ENCODE measurements at places on chromosomes 2 and 18. TPM values are rescaled to one million over a fixed set of nuclear protein-coding genes. Genes with fewer than 3 reads are reported as not detected.

DNA sequence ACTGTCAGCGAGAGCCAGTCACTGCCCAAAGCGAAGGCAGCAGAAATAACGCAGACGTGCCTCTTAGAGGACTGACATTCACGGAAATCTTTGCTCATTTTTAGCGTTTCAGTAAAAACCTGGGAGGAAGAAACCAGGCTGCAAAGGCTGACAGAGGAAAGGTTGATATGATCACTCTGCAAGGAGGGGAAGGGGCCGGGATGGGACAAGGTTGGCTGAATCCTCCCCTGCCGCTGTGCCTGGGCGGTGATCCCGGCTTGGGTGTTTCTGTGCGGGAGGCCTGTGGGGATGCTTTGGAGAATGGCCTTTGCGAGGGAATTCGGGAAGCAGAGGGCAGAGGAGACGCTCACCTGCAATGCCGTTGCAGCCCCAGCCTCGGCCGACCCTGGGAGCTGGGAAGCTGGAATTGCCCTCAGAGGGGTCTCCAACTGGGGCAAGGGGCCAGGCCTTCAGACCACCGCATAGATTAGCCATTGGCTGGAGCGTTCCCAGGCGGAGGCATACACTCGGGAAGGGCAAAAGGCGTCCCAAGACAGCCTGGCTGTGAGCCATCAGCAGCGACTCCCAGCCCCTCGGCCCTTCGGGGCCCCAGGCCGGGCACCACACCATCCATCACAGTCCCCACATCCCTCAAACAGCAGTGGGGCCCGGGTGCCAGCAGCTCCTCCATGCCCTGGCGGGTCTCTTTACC is 111.7 kb upstream of the GPC1 start:
- H3K27me3 ChIP-seq: peaks cover 13% of the 10 kb centered on the region
- H3K36me3 ChIP-seq: no peaks in the 10 kb centered on the region
- DNase-seq: no peak
- no peak overlapping the region for H3K27ac ChIP-seq
- peaks cover 26% of the 10 kb centered on the region for H3K4me1 ChIP-seq

DNA sequence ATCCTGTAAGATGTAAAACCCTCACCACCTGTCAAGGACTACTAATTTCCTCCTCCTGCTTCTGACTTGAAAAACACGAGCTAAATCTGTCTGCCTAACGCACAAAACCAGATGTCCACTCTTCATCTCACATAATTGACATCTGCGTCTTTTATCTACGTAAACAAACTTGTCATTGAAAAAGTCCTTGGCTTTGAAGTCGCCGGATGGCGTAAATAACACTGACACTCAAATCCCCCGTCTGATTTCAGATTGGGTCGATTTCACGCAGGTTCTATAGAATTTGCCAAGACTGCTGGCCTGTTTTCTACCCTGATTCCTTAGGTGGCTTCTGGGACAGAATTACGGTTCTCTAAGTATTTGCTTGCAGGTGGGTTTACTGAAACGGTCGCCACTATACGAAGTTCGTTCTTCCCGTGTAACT is 539 bp upstream of the MOB4 start:
- H3K36me3 ChIP-seq: no peaks in the 10 kb centered on the region
- no peaks in the 10 kb centered on the region for H3K27me3 ChIP-seq
- peak overlapping the region; percentile 90 for H3K4me3 ChIP-seq
- H3K4me1 ChIP-seq: peaks cover 4% of the 10 kb centered on the region

GRCh38 chr2:70703900-70704549 is 64.0 kb downstream of the ADD2 start:
- peaks cover 3% of the 10 kb centered on the region for H3K4me1 ChIP-seq
- DNase-seq: peak; percentile 65
- no peaks in the 10 kb centered on the region for H3K36me3 ChIP-seq
- H3K27me3 ChIP-seq: no peaks in the 10 kb centered on the region
- H3K27ac ChIP-seq: no peak overlapping the region
- H3K4me3 ChIP-seq: no peak overlapping the region

The HAAO gene
- total RNA-seq: 14.8 TPM

The IWS1 gene
- 43.0 TPM for total RNA-seq

All from muscle of leg (tissue), 16 donors.